SW 1271 (cell line): ENCODE measurements at places on chromosomes 12 and 14.

DNA sequence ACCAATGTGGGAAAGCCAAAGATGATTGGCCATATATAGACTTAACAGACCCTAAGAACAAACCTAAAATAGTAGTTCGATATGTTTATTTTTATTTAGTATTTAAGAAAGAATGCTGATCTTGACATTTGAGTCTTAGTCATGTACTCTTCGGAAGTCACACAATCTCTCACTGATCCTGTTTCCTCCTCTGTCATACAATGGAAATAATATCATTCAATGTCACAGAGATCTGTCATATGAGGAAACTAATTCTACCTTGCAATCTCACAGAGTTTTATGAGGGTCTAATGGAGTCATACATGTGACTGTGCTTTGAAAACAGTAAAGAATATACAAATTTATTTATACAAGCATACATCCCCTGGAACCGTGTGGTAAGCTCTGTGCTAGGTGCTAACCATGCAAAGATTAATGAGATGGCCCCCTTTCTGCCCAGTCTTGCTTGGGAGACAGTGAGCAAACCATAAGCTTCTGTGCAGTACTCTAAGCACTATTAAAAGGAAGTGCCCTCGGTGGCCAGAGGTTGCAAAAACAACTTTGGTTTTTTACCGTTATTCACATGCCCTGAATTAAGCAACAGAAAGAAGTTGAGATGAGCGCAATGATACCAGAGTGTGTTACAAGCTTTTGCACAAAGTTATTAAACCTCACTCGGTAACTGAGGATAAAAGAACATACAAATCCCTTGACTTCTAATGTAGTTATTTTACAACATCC, 1.7 kb upstream of the LIN7A start:
- no peak for DNase-seq

DNA sequence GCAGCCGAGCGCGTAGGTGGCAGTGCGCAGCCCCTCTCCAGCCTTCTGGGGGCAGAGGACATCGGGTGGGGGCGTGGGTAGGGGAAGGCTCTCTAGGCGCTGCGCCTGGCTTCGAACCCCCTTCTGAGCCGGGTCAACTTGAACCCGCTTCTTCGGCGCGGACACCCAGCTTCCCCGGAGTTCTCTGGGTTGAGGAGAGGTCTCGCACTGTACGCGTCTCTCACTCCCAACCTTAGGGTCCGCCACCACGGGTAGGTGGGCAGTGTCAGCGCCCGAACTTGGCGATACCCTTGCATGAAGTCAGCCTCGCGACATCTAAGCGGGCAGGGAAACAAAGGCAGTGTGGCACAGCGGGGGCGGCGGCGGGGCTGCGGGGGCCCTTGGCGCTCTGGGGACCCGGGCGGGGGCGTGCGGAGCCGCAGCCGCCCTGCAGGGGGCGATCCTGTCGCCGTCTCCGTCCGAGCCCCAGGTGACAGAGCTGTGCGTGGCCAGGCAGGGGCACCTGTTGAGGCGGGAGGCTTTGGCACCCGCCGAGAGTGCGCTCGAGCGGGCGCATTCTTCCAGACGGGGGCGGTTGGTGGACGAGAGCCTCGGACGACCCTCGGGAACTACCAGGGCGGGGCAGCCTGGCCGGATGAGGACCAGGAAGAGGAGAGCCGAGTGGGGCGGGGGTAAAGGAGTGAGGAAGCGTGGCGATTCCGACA, 1.1 kb downstream of the GALNT16 start:
- DNase-seq = no peak

GRCh38 chr12:21509768-21510167, 8.2 kb downstream of the GOLT1B start:
- no peak for DNase-seq

GRCh38 chr14:53126731-53127130, 26.4 kb downstream of the DDHD1 start:
- no peak for DNase-seq

DNA sequence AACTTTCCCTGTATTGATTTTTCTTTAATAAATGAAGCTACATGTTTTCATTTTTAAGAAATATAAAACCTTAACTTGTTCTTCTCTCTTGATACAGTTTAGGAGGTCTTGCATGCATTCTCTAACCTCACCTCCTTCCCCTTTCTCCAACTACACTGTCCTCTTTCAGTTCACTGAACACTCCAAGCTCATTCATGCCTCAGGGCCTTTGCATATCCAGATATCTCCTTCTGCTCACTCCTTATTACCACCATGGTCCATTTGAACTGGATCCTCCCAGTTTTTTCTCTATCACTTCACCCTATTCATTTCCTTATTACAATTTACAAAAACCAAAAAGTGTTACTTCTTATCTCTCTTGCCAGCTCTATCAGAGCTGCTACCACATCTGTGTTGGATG, 242.9 kb upstream of the PLEKHG7 start:
- no peak for DNase-seq

- no peak for DNase-seq
Measured at GRCh38 chr12:100163416-100164152, 20.9 kb upstream of the BLTP3B start.

- DNase-seq = no peak
Measured at GRCh38 chr14:69471916-69472315, 12.6 kb upstream of the PLEKHD1 start.

DNA sequence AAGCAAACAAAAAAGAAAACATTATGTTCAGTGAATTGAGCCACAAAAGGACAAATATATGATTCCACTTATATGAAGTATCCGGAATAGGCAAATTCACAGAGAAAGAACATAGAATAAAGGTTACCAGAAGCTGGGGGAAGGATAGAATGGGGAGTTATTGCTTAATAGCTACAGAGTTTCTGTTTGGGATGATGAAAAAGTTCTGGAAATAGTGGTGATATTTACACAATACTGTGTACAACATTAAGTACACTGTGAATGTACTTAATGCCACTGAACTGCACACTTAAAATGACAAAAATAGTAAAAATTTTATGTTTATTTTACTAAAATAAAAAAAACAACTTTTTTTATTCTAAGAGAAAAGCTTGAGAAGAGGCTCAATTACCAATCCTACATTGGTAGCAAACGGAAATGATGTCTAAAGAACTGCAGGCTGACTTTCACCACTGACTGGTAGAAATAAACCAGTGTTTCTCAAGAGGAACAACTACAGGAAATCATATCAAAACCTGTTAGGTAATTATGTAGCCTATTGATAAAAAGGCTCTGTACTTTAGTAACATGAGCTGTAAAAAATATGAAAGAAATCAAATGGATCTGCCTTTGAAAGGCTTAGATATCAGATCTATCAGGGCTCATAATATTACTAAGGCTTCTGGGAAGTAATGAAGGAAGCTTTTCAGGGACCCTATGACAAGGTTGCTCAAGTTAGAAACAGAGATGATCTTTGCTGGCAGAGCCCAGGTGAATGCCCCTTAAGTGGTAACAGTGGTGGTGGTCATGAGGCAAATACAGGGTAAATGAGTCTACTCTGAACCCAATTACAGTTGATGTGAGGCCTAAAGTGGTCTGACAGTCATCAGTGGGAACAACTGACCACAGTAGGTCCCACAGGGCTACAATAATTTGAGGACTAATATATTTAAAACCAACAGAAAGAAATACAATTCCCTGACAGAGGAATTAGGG, 41.3 kb downstream of the BAZ1A start:
- DNase-seq = no peak

DNA sequence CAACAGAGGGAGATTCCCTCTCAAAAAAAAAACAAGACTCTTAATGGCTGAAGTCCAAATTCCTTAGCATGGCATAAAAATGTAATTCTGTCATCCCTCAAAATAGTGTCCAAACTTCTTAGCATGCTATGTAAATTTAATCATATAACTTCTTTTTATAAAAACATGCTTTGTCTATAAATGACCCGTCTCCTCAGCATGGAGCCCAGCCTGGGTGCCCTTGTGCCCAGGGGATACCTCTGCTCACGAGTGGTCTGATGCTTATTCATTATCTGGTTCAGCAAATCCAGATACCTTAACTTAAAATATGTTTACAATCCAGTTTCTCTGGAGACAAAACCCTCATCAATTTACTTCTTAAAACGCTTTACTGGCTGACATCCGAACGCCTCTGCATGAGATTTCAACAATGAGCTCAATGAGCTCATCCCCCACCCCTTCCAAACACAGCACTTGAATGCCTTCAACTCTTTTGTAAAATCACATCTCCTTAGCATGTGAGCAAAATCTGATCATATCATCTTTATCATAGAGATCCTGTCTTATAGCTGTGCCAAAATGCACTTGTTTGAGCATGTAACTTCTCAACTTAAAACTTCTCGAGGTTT, 15.7 kb downstream of the RTL1 start:
- no peak for DNase-seq

DNA sequence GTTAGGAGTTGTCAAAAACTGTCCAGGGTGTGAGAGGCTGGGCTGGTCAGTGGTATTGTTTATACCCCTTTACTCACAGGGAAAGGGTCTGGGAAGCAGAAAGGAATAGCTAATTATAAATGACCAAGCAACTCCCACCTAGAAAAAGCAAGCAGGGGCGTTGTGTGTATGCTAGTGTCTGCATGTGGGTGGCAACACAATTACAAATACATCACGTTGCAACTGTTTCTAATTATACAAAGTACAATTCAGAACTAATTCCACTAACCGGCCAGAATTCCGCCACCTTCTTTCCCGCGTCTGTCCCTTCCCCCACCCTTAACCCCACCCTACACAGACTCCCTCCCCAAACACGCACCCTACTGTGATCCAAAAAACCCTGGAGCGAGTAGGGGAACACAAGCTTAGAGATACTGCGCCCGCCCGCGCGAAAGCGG, 2.2 kb downstream of the DPF3 start:
- DNase-seq = no peak

GRCh38 chr14:63523735-63524426, 19.3 kb downstream of the PPP2R5E start:
- DNase-seq = no peak

DNA sequence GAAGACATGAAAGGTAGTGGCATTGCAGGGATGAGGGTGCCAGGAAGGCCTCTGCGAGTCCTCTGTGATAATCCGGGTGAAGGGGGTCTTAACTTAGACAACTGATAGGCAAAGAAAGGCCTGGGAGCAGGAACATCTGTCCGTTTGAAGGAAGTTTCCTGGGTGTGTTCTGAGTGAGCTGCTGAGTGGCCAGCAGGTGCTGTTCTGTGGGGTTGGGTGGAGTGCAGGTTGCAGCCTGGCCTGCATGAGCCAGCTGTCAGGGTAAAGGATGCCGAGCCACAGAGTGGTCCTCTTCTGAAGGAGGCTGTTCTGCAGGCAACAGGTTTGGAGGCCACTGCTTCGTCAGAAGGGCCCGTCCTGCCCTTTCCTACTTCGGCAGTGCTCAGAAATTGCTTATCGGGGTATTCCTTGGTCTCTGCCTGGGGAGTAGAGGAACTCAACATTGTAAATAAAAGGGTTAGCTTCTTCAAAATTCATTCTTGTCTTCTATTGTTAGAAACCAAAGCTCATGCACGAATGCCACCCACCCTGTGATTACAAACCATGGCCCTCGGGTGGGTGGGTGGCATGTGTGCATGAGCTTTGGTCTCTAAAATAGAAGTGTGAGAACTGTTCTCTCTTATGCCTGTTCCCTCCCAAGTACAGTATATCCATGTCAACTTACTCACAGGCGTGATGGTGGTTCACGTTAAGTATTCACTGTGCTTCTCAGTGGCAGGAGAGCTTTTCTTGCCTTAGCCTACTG, 118.9 kb downstream of the CHST11 start:
- DNase-seq = no peak

GRCh38 chr12:18859400-18859799, 121.5 kb downstream of the CAPZA3 start:
- DNase-seq = no peak

GRCh38 chr12:51009056-51009440, 17.1 kb downstream of the SLC11A2 start:
- no peak for DNase-seq

- no peak for DNase-seq
Measured at GRCh38 chr12:5017638-5018348, 25.9 kb upstream of the KCNA5 start.

GRCh38 chr14:96097752-96098151, 58.6 kb downstream of the C14orf132 start:
- DNase-seq = no peak

GRCh38 chr12:22169376-22169775, 123.4 kb downstream of the CMAS start:
- DNase-seq = no peak

- no peak for DNase-seq
Measured at GRCh38 chr12:103627189-103627855, 40.2 kb downstream of the STAB2 start.

- DNase-seq = no peak
Measured at GRCh38 chr14:57345106-57345505, 45.3 kb upstream of the NAA30 start.

DNA sequence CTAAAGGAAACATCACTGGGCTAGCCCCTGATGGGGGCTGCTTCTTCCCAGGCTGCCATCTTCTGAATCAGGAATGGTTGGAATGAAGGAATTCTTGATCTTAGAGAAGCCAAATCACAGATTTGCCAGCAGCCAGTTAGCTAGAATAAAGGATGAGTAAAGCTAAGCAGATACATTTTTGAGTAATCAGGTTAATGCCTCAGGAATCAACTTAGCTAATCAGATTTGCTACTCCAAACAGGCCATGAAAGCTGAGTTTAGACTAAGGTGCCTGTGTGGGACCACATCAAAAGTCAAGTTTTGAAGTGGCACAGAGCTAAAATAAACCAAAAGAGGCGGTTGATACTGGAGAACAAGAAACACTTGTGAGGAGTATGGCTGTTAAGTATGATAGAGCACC, 28.8 kb upstream of the LMO3 start:
- DNase-seq = no peak

GRCh38 chr14:69688299-69688649, 76.9 kb downstream of the SUSD6 start:
- no peak for DNase-seq

GRCh38 chr12:57093415-57094207, 4.7 kb downstream of the NAB2 start:
- no peak for DNase-seq

- DNase-seq = no peak
Measured at GRCh38 chr12:123232472-123232806, 502 bp downstream of the MPHOSPH9 start.

DNA sequence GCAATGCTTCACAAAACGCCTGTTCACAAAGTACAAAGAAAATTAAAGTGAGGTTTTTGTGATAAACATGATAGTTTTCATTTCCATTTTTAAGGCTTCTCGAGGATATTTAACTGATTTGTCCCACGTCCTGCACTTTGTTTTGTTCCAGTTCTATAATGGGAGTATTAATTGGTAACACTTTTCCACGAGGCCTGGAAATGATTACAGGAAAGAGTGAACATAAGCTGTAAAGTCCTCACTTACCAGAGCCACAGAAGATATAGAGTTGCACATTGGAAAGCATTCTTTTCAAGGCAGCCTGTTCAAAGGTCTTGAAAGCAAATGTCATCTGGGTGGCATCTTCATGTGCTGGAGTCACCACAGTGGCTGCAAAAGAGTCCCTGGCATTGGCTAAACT, 1236.6 kb downstream of the BCL11B start:
- DNase-seq = no peak
